ENCODE measurements at places on chromosomes 3 and 15. TPM values are rescaled to one million over a fixed set of nuclear protein-coding genes. Genes with fewer than 3 reads are reported as not detected.

Gene CLSTN2
- total RNA-seq, result 1.9 TPM

Gene NOX5
- total RNA-seq, result 0.13 TPM

Gene GOLGA8M
- 6.8 TPM for total RNA-seq

Gene NR2E3
- 0.33 TPM for total RNA-seq

Gene CYP8B1
- 425 TPM for total RNA-seq

Gene CISH
- total RNA-seq, result 8.5 TPM

Gene GP9
- total RNA-seq, result 0.20 TPM

Gene MASP1
- 93.7 TPM for total RNA-seq

Gene SCG3
- total RNA-seq, result not detected

Gene DZIP1L
- total RNA-seq, result 1.6 TPM

Gene ITPKA
- total RNA-seq, result 0.91 TPM

Gene TRH
- not detected for total RNA-seq

Gene CTXND1
- total RNA-seq, result 4.5 TPM

Gene CYP1A2
- total RNA-seq, result 120 TPM

Gene MAP6D1
- 0.65 TPM for total RNA-seq

Gene ZSCAN2
- 8.9 TPM for total RNA-seq

Gene SLC28A2
- 0.15 TPM for total RNA-seq

Gene TKT
- 109 TPM for total RNA-seq

Gene CHRNA5
- 0.35 TPM for total RNA-seq
